ENCODE measurements at places on chromosomes 7 and 10.

- DNase-seq = no peak
Measured at GRCh38 chr7:136637813-136638212, 230.6 kb upstream of the CHRM2 start.

DNA sequence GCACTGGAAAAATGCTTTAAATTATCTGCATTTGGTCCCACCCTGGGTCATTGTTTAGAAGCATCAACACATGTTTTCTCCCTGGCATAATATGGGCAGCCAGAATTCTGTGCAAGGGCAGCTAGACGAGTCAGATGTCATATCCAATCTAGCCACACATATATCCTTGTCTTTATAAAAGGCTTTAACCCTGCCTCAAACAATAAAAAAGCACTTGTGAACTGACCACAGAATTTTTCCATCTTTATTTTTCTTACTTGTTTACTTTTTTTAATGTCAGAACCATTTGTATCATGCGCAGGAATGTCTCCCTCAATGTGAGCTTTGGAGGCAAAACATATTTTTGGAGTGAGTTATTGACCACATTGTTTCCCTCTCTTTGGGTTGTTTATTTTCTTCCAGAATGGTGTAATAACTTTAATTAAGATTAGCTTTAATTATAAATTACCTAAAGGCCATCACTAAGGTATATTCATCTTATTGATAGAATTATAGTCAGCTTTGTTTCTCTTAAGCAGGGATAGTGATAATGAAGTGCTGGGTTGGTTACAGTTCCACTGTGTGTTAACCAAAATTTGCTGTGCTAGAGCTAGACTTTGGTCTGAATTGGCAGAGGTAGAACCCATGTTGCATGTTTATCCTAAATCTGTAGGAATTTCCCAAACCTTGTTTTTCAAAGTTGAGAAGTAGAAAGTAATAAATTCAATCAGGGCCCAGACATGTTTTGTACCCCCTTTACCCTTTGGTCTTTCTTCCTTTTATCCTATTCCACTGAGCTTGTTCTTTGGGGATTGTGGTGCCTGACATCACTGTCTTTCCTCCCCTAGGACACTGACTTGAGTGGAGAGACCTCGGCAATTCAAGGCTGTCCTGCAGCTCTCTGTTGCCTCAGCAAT, 1078.4 kb downstream of the KCNMA1 start:
- peak; percentile 77 for DNase-seq

DNA sequence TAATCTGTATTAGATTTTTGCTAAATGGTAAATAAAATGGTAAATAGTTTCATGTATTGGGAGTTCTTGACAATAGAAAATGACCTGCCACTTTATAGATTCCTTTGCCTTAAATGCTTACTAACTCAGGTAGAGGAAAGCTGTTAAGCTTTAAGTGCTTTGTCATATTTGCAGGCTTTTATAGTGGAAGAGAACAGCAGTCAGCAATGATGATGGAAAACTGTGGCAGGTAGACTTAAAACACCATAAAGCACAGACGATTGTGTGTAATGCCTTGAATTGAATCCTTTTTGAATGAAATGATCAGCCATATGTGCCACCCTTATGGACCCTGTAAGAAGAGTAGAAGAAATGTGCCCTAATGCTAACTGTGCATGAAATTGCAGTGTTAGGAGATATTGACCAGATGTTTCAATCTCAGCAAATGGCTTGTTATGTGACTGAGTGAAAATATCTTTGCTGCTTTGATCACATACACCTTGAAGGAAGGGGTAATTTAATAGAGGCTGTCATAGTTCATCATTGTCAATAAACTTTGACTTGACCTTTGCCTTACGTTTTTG, 230.4 kb downstream of the ADK start:
- DNase-seq = no peak

DNA sequence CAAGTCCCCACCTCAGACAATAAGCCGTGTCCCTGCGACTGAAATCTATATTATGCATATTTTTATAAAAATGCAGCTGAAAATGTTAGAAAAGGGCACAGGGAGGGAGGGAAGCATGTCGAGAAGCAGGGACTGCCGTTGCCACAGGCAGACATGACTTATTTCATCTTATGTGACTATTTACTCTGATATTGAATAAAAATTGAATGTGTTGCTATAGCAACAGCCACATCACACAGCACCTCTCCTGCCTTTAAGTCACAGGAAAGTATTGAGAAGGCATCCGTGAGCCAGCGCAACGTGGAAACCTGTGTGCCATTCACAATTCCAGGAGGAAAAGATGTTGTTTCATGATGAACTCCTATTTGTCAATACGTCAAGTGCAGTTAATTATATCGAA, 549.5 kb downstream of the DNAJB6 start:
- DNase-seq = no peak
